ENCODE measurements at places on chromosomes 7 and 10. TPM values are rescaled to one million over a fixed set of nuclear protein-coding genes. Genes with fewer than 3 reads are reported as not detected.

ZCCHC24 gene
- total RNA-seq: 24.5 TPM

BEND7 gene
- 4.8 TPM for total RNA-seq

SORCS1 gene
- not detected for total RNA-seq

PTPRN2 gene
- total RNA-seq: under 0.01 TPM

COBL gene
- total RNA-seq: not detected

ELN gene
- 0.59 TPM for total RNA-seq

GDF10 gene
- not detected for total RNA-seq

RHOBTB1 gene
- total RNA-seq: 17.7 TPM

CCDC126 gene
- total RNA-seq: 16.3 TPM

ITPRIP gene
- 18.7 TPM for total RNA-seq

PNLIPRP1 gene
- not detected for total RNA-seq

CCDC186 gene
- total RNA-seq: 22.4 TPM

AOAH gene
- not detected for total RNA-seq

FAM13C gene
- 1.2 TPM for total RNA-seq

GALNT17 gene
- not detected for total RNA-seq

HOXA5 gene
- total RNA-seq: 2.7 TPM

OR6V1 gene
- not detected for total RNA-seq

TMEM72 gene
- not detected for total RNA-seq

KLF14 gene
- under 0.01 TPM for total RNA-seq

CPVL gene
- 0.30 TPM for total RNA-seq

SORCS3 gene
- total RNA-seq: not detected

MOGAT3 gene
- not detected for total RNA-seq

VSTM4 gene
- total RNA-seq: 1.6 TPM

PIP gene
- not detected for total RNA-seq

PCLO gene
- total RNA-seq: 0.59 TPM

UCMA gene
- total RNA-seq: not detected

KCP gene
- total RNA-seq: 0.30 TPM

MEST gene
- total RNA-seq: 917 TPM

CLDN3 gene
- not detected for total RNA-seq

CRYGN gene
- total RNA-seq: not detected

SAMD9L gene
- total RNA-seq: 17.0 TPM

PLCE1 gene
- 1.1 TPM for total RNA-seq

CC2D2B gene
- total RNA-seq: 0.30 TPM

PPP1R3A gene
- total RNA-seq: not detected

FAM221A gene
- total RNA-seq: 2.0 TPM

STOX1 gene
- total RNA-seq: not detected

SPDYE1 gene
- total RNA-seq: not detected

GJD4 gene
- total RNA-seq: not detected

TLX1 gene
- total RNA-seq: not detected

STK31 gene
- total RNA-seq: not detected

ADIRF gene
- total RNA-seq: 1.5 TPM

DNAH11 gene
- 1.2 TPM for total RNA-seq

CDC14C gene
- total RNA-seq: not detected

WASHC2C gene
- total RNA-seq: 49.5 TPM

HOXA9 gene
- 8.6 TPM for total RNA-seq

CAPZA2 gene
- 153 TPM for total RNA-seq

CRTAC1 gene
- total RNA-seq: under 0.01 TPM

TCAF2 gene
- 2.4 TPM for total RNA-seq

INMT gene
- 0.30 TPM for total RNA-seq

CLDN15 gene
- total RNA-seq: 2.9 TPM

FXYD4 gene
- not detected for total RNA-seq

TSPAN14 gene
- 11.0 TPM for total RNA-seq

NPTX2 gene
- total RNA-seq: 1.5 TPM

FRAT1 gene
- total RNA-seq: 0.09 TPM

PDZD8 gene
- total RNA-seq: 26.3 TPM

FLNC gene
- 226 TPM for total RNA-seq

Measured in smooth muscle cell of the umbilical artery (primary cell).